ENCODE measurements at places on chromosomes 6 and 20.

DNA sequence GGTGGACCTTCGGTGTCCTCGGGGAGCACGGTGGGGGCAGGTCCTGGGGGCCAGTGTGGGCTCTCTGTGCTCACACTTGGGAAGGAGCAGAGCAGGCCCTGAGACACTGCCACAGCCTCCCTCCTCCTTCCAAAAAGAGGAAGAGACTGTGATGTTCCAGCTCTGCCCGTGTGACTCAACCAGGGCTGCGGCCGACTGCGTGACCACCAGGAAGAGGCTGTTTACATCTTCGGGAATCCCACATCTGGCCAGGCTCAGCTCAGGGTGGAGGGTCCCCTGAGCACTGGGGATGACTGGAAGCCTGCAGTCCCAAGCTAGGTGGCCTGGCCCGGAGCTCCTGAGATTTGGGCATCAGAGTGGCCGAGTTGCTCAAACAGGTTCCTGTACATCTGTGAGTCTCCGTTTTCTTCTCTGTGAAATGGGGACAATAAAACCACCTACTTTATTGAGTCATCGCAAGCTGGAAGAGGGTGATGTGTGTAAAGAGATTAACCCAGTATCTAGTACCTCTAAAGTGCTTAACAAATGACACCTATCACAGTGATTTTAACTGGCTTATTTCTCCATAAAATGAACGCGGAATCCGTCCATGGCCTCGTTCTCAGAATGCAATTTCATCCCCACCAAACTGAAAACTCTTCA lies 242.1 kb downstream of the DLL1 start:
- DNase-seq, result peak; percentile 76

GRCh38 chr6:140921366-140922226 lies 1211.1 kb upstream of the GJE1 start:
- peak; percentile 36 for DNase-seq

DNA sequence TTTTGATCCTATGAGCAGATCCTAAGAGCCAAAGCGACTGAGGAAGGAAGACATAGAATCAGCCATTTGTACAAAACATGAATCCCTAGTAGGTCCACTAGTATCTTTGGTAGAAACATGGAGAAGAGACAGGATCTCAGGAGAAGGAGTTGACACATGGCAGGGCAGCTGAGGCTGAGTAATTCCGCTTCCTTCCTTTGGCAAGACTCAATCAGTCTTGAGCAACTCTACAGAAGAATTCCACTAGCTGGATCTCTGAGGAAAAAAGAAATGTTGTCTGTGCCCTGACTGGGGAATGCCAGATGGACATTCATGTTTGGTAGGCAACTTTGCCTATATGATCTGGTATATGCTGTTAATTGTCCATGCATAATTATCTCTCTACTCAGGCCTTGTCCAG lies 35.3 kb downstream of the ESR1 start:
- DNase-seq, result no peak

GRCh38 chr20:56522311-56522710 lies 2.2 kb upstream of the FAM209A start:
- DNase-seq, result no peak

- no peak for DNase-seq
These were observed 168.6 kb downstream of the ADGRG6 start for GRCh38 chr6:142470421-142470820.

GRCh38 chr6:7171119-7171518 lies 63.4 kb downstream of the RREB1 start:
- DNase-seq, result no peak

GRCh38 chr20:48126227-48126740 lies 341.0 kb upstream of the SULF2 start:
- no peak for DNase-seq

GRCh38 chr6:136226674-136227377 lies 23.3 kb downstream of the MTFR2 start:
- DNase-seq, result no peak

GRCh38 chr6:27531772-27532459 lies 59.0 kb upstream of the ZNF184 start:
- no peak for DNase-seq

DNA sequence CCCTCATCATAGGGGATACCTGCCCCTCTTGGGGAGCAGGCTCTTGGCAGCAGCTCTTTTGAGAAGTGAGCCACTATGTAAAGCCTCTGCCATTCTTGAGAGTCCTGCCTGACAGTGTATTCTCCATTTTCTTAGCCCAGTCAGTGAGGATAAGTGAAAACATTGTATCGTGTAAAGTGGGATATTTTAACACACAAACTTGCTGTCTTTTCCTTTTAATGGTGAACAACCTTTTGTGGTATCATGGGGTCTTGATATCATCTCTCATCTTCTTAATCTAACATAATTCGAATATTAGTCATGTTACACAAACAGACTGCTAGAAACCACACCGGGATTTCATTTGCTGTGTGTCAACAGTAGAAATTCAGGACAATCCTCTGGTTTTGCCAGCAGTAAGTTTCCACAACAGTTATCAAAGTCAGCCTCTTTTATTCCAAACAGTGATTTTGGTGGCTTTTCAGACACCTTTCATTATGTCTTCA lies 136.2 kb downstream of the HIVEP1 start:
- no peak for DNase-seq

DNA sequence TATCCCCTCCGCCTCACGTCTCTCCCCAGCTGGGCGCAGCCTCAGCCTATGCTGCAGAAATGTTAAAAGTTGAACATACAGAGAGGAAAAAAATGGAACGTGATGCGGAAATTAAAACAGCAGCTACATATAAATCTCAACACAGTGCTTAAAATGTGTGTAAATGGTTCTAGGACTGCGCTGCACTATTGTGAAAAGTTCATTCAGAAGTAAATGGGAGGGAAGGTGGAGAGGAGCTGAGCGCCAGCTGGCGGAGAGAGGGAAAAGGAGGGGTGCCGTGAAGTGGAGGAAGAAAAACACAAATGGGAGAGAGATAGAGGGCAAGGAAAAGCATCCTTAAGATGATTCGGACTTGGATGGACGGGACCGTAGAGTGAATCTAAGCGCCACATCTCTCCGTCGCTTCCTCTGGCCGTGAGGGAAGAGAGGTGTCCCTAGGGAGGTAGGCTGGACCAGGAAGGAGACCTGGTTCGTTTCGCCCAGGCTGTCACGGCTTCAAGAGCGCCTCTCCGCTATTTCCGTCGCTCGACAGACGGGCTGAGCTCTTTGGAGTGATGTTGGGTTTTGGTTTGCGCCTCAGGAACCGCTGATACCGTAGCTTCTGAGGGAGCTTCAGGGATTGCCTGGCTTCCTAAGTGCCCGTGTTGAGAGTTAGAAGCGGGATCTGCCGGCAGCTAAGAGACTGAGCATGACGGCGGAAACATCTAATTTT lies 113.7 kb downstream of the TRIM27 start:
- no peak for DNase-seq

DNA sequence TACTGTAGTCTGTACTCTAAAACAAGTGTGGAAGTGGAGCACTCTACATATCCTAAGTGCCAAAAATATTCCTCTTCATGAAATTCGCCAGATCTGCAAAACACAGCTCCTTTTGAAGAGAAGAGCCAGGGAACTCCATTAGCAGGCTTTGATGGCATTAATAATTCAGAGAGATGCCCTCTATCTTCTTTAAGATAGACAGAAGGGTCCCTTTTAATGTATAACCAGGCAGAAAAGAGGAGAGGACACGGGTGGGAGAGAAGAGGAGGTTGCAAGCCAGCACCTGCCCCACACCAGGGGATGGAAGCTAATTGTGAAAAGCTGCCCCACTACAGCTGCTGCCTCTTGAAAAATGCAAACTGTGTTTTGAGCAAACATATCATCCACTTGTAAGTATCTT lies 3.7 kb upstream of the RFPL4B start:
- no peak for DNase-seq

DNA sequence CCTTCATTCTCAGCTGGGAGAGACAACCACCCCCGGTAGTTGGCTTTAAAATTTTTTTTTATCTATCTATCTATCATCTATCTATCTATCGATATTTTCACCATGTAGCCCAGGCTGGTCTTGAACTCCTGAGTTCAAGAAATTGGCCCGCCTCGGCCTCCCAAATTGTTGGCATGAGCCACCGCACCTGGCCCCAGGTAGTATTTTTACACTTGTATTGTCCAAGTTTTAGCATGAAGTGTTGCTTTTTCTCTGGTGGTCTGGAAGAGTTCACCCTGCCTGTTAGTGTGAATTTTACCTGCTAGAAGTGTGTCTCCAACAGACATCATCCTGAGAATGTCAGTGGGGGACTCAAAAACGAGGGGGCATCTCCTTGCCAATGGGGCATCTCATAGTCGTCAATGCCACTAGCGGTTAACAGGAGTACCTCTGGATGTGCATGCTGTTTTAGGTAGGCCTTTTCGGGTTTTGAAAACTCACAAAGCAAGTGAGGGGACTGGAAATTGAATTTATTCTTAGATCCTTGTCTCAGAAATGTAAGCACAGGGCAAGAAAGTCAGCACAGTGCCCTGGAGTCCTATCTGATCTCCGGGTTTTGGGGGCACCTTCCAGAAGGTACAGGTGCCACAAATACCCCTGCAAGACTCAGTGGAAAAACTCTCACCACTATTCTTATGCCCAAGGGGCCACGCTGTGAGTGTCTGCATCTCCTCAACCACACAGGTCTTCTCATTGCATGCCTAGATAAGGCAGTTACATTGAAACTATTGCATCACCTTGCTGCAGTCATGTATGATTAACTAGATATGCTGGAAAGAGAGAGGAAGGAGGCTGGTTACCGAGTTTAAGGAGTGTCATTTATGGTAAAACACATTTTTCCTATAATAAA lies 37.1 kb downstream of the TNFAIP3 start:
- DNase-seq, result no peak

GRCh38 chr20:46681032-46681854 lies 8.0 kb downstream of the TP53RK start:
- DNase-seq, result peak; percentile 52

DNA sequence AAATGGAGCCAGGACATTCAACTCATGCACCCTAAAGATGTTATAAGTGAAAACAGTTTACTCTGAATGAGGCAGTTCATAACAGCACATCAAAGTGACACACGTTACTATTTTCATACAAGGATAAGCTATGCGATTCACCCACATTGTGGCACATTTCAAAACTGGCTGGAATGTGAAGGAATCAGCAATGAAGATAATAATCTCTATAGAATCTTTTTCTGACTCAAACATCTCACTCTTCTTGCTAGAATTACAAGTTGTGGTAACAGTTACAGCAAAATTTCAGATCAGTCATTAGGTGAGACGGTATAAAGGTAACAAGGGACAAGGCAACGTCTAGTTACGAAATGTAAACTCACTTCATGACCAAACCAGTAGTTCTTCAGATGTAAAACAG lies 17.5 kb downstream of the TMEM244 start:
- DNase-seq, result no peak

- no peak for DNase-seq
These were observed 4.9 kb downstream of the RIMS4 start for GRCh38 chr20:44805335-44805978.

GRCh38 chr20:32988008-32988407 lies 16.2 kb downstream of the SUN5 start:
- no peak for DNase-seq

- no peak for DNase-seq
These were observed 147.5 kb downstream of the FLRT3 start for GRCh38 chr20:14189794-14190402.

- DNase-seq, result peak; percentile 94
These were observed 12.5 kb downstream of the ITPR3 start for GRCh38 chr6:33633462-33634158.

GRCh38 chr6:41100871-41101287 lies 28.1 kb downstream of the NFYA start:
- no peak for DNase-seq

GRCh38 chr6:159753081-159753872 lies 8.6 kb upstream of the ACAT2 start:
- no peak for DNase-seq

DNA sequence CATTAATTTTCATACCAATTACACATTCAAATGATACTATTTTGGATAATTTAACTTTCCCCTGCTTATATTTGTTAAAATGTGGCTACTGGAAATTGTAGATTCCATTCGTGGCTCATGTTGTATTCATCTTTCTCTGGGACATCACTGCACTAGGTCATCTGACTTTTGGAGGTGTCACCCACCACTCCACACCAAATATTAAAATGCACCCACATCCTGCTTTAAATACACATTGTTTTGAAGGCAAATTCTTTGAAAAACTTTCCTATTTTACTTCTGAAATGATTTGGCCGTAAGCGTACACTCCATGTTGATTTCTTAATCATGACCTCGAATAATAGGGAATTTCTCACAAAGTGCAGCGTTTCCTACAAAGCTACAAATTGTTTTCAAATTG lies 8.7 kb upstream of the RBM38 start:
- no peak for DNase-seq

- DNase-seq, result no peak
These were observed 468.2 kb downstream of the MMUT start for GRCh38 chr6:48994811-48995210.
